Neural progenitor cell (in vitro differentiated cells): ENCODE measurements at places on chromosomes 7 and 10. TPM values are rescaled to one million over a fixed set of nuclear protein-coding genes. Genes with fewer than 3 reads are reported as not detected.

The ARHGEF5 gene
- total RNA-seq = 3.7 and 6.4 TPM in 2 replicates

The IFIT1B gene
- total RNA-seq = not detected in 2 replicates

The GIMAP2 gene
- not detected in 2 replicates for total RNA-seq

The PAPOLB gene
- 0.06 TPM in 1 of 2 replicates, not detected in the other for total RNA-seq

The TAS2R3 gene
- total RNA-seq = 1.2 and 2.2 TPM in 2 replicates

The LRRTM3 gene
- total RNA-seq = 0.03 TPM in 1 of 2 replicates, not detected in the other

The TES gene
- total RNA-seq = 5.9 and 10.6 TPM in 2 replicates

The HTR5A gene
- not detected in 2 replicates for total RNA-seq

The ELN gene
- total RNA-seq = 0.47 and 1.1 TPM in 2 replicates

The AMZ1 gene
- total RNA-seq = 0.09 TPM in 1 of 2 replicates, not detected in the other

The AGR2 gene
- total RNA-seq = not detected in 2 replicates

The WDR86 gene
- total RNA-seq = 15.0 and 33.0 TPM in 2 replicates
